ENCODE measurements at places on chromosomes 6 and 20.

DNA sequence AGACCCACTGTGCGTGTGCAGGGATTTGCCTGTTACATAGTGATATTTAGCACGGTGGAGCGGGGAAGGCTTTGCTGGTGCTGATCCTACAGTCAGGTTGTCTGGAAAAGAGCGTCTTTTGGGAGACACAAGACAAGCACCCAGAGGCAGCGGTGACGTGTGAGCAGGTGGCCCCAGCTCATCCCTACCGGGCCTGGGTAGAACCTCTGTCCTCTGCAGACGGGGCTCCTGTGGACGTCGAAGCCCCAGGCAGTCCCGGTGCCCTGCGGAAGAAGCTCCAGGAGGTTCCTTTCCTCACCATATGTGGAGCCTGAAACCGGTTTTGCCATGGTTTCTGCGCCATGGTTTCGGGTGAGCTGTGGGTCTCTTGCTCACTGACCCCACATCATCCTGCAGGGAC, 68.9 kb upstream of the AFDN start:
- no peak for DNase-seq

GRCh38 chr20:16066571-16066970, 506.7 kb downstream of the KIF16B start:
- no peak for DNase-seq

DNA sequence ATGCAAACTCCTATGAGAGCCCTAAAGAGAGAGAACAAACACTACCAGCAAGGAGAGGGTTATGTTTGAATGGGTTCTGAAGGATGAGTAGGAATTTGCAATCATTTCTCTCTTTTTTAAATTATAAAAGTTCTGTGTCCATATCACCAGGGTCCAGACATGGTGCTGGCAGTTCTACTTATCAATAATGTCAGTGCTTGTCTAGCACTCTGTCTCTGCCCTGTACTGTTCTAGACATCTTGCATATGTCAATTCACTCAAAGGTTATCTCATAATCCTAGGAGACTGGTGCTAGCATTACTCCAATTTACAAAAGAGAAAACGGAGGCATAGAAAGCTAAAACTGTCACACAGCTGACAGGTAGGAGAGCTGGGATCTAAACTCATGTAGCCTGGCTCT, 101.3 kb downstream of the VEGFA start:
- DNase-seq: no peak

DNA sequence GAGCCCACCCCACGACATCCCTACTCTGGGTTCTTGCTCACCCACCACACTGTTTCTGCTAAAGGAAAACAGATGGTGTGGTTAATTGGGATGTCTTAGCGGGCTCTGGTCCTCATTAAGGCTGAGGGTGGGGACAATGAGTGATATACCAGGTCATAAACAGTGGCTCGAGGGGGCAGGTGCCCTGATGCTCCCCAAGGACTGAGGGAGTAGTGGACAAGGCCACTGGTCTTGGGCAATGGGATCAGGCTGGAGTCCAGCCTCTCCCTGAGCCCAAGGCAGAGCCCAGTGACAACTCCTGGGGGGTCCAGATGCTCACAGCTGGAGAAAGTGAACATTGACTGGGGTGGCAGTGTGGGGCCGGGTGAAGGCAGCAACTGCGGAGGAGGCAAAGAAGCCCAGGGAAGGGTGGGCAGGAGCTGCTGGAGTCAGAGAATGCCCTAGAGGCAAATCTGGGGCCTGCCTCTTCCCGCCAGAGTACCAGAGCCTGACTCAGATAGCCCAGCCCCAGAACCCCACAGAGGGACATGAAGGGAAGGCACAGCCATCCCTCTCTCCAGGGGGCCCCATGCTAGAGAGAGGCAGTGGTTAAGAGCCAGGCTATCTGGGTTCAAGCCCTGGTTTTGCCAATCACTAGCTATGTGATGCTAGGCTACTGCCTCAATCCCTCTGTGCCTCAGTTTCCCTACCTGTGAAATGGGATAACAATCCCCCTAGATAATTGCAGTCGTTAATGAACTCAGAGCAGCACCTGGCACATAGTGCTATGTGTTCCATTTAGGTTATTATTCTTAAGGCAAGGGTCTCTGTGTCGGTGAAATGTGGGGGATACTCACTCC, 72.3 kb downstream of the MRPL14 start:
- DNase-seq: no peak

DNA sequence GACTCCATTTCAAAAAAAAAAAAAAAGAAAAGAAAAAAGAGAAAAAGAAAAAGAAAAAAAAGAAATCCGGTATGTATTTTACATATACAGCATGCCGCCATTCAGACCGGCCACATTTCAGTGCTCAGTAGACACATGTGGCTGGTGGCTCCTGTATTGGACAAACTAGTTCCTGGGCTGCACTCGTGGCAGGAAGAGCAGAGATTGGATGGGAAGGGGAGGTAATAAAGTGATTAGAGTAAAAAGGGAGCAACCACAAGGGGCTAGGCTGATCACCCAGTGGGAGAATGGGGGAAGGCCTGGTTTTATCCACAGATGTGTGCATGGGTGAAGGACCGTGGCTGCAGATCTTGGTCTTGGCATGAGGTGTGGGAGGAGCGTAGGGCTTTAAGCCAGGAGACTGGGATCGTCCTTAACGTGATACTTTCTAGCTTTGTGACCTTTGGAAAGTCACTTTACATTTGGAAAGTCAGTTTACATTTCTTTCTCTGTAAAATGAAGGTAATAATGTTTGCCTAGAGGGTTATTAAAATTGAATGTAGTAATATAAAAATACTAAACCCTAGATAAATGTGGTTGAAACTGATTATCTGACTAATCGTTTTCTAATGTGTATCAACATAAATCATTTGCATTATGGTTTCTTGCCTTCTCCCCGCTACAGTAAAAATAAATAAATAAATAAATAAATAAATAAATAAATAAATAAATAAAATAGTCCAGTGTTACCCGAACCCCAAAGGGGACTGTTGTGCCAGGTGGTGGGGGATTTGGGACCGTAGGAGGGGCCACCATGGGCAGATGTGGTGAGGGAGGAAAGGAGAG, 869 bp upstream of the TRIM15 start:
- DNase-seq: no peak

DNA sequence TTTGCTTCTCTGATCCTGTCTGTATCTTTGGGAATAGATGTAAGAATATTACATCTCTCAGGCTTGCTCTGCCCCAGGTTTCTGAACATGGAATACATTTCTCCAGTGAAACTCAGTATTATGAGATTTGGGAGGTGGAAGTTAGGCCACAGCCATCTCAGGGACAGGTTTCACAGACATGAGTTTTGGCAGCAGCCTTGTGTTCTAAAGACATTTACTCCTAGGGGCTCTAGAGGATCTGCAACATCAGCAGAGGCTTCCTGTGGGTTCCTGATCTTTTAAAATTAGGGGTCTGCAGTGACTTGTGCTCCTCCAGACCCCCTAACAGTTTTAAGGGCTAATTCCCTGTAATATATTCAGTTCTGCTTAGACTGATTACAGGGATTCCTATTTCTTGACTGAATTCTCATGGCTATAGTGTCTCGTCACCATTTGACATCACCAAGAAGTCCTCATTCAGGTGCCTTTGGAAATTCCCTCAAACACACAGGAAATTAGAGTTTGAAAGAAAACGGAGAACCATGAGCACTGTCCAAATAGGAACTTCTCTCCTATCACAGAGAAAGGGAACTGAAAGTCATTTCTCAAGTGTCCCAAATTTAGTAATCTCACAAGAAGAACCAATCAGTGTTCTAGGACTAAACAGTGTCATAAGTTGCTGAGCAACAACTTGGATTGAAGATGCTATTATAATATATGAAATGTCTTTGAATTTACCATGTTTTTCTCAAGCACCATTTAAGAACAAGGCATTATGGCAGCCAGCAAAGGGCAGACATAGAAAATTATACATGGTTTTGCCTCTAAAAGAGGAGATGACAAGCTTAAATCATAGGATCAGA, 2.5 kb upstream of the HLA-DRA start:
- peak; percentile 61 for DNase-seq

- no peak for DNase-seq
These were observed 49.4 kb downstream of the ERMARD start for GRCh38 chr6:169800668-169801395.

DNA sequence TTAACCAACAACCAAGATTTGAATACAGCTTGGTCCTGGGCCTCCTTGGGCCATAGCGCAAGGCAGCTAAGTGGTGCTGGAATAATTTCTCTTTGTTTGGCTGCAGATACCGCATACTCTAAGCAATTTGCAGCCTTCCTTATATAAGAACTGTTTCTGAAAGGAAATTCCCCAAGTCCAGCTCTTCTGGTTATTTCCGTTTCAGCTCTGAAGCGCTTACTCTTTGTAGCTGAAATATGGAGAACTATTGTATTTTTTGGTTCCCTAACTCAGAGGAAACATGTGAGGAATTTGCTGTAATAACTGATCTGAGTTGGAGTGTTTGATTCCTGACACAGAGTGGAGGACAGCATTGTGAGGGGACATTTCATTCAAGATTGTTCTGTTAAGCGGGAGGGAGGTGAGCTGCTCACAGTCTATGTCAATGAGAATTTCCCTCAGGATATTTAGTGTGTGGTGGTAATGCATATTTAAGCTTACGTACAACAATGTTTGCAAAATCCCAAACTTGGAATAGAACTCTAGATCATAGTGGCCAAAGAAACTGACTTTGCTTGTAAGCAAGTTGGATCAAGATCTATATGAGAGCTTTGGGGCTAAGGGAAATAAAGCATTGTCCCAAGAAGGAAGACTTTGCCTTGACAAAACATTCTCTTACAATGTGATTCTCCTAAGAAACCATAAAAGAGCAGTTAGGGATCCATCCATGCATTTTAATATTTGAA, 576.6 kb upstream of the FLRT3 start:
- no peak for DNase-seq

DNA sequence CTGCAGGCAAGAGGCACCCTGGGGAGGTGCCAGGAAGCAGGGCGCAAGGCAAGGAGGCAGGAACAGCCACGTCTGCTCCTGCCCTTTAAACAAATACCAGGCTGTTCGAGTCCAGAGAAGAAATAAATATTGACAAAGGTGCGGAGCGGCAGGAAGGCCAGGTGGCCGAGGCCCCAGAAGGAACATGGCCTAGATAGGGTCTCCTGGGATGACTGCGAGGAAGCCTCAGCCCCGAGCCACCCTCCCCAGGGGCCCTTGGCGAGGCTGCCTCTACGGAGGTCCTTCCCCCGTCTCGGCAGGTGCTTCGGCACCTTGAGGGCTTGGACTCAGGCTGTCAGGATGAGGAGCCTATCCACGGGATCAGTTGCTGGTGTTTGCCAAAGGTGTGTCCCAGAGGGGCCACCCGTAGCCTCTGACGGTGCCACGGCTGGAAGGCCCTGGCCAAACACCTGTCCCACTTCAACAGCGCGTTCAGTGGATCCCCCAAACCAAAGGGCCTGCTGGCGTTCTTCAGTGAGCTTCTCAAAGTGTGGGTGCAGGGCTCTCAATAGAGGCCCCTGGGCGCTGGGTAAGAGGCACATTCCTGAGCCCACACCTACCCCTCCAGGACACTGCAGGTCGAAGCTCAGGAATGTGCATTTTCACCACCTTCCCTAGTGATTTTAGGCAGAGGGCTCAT, 39.8 kb downstream of the SNX5 start:
- DNase-seq: no peak

- DNase-seq: no peak
These were observed 18.0 kb downstream of the CYP24A1 start for GRCh38 chr20:54155736-54156317.

GRCh38 chr20:36676701-36677421, 30.9 kb upstream of the SLA2 start:
- DNase-seq: no peak

DNA sequence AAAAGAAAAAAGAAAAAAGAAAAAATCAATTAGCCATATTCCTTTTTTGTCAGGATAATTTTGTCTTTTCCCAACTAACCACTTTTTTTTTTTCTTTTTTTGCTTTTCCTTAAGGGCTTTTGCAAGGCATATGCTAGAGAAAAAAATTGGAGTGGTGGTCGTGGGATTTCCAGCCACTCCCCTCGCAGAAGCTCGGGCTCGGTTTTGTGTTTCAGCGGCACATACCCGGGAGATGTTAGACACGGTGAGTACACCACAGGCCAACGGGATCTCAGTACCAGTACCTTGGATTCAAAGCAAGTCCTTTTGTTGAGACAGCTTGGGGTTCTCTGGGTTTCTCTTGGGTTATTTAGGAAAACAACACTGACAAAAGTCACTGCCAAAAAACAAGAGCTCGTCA, 61.2 kb upstream of the ISM1 start:
- no peak for DNase-seq

DNA sequence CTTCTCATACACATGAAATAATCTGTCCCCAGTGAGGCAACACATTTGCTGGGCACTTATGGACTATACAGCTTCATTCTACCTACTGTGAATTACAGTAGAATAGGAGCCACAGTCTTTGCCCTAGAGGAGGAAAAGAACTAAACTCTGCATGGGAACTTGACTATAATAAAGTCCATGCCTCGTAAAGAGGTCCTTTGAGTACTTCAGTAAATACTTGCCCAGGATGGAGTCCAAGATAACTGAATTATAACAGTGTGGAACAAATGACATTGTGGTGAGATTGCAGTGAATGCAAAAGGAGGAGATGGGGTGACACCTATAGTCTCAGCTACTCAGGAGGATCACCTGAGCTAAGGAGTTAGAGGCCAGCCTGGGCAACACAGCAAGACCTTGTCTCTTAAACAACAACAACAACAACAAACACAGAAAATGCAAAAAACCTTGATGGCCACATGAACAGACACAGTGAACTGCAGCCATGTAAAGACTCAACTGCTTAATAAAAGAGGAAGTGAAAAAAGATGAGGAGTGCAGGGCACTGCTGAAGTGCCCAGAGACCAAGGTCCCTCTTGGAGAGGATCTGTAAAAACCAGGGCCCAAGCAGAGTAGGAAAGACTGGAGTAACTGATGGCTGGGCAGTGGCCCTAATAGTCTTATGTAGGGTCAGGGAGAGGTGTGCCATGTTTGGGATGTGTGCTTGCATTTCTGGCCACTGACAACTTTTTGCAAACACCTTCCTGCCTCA, 3.7 kb downstream of the MRPS18A start:
- no peak for DNase-seq

DNA sequence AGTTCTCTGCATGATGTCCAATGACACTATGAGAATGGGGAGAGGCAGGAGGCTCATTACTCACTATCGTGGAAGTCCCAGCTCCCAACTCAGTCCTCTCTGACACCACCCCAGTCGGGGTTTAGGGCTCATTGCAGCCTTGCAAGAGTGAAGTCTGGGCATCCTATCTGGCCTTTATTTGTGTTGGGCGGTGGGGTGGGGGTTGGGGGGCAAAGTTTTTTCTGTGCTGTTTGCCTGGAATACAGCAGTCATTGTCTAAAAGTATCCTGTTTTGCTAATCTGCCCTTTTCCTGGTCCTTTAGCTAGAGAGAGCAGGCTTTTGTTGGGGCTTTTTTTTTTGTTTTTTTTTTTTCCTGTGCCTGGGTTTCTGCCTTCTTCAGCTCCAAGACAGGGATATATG, 174.2 kb downstream of the MYLK4 start:
- no peak for DNase-seq

GRCh38 chr6:139597771-139598755, 223.6 kb upstream of the CITED2 start:
- DNase-seq: no peak

DNA sequence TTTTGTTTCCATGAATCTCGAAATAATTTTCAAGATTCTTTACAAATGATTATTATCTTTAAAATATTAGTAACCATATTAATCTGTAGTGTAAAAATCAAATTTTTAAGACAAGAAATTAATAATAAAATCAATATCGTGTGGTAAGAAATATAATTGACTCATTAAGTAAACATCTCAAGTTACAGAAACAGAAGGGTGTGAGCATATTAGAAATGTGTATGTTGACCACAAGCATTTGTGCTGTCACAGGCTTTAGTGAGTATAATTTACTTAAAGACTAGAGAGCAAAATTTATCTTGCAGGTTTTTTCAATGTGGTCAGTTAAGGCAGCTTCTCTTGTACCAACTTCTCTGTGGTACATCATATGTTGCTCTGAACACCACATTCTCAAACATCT, 566.5 kb upstream of the IRAK1BP1 start:
- no peak for DNase-seq

All from hematopoietic multipotent progenitor cell (in vitro differentiated cells).